ENCODE measurements at places on chromosomes 2 and 18. TPM values are rescaled to one million over a fixed set of nuclear protein-coding genes. Genes with fewer than 3 reads are reported as not detected.

DNA sequence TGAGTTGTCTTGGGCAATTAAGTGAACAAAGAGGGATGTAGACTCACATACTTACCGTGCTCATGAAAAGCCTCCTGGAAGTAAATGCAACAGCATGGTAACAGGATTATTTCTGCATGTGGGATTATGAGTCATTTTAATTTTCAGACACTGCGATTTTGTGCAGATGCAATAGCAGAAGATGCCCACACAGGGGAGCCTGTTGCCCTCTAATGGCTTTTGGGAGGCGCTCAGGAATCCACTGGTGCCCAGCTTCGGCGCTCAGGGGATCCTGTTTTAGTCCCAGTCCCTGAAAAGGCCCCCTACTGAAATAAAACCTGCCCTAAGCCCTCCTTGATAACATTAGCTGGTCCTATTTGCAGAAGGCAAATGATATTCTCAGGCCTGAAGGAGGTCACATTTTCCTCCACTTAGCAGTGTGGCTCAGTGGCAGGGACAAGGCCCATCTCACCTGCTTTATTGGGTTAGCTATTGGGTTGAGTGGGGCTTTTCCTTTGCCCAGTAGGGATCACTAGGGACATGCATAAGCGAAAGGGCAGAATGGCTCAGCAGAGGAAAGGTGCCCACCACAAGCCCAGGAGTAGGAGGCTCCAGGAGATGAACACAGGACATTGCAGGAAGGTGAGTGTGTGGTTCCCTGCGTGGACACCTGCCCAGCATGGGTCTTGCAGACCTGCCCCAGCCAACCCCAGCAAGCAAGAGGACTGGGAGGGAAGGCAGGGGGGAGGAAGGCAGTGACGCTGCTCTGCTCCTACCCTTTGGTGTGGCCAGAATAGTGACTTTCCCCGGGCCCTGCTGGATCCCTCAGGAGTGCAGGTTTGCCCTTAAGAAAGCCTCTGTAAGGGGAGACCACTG, 26.5 kb upstream of the KCNS3 start:
- DNase-seq: no peak

ERCC3 gene
- 40.4 TPM for total RNA-seq

CDKL4 gene
- total RNA-seq: not detected

DNA sequence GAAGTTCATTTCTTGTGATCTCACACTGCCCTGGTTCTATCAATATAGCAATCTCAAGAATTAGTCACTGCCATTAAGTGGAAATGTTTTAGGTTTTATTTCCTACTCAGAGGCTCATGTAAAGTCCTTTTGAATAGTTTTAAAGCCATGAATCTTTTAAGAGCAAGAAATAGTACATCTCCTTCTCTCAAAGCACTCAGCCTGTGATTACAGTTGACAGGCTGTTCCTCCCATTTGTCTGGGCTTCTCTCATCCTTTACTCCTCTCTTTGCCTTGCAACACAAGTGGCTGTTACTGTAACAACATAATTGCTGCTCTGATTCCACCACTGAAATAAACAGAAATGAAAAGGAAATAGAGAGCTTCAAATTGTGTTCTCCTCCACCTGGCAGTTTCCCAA, 18.4 kb downstream of the GRP start:
- no peak for DNase-seq

DNA sequence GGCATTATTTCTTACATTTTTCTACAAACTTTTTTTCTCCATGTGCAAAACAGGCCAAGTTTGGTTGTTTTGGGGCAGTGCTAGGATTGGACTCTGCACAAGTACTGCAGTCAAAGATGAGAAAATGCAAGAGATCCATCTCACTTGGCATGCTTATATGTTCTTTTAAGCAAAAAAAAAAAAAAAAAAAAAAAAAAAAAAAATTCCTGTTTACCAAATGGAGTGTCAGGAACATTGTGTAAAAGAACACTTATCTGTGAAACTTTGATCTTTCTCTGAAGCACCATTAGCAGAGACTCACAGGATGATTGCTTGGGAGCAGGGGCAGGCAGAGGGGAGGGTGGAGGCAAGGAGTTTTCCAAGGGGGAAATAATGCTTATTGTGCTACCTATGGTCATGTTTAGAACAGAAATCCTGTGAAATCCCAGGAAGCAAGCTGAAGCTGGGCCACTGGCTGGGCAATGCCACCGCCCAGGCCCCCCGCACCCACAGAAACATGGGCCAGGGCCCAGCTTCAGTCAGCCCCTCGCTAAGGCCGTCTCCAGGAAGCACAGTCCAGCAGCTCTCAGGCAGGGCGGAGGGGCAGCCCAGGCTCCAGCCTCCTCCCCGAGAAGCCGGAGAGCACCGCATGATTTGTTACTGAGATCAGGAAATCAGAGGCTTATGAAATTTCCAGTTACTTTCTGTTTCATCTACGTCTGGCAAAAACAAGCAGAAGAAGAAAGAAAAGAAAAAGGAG, 229.4 kb downstream of the ZNF516 start:
- no peak for DNase-seq

DNA sequence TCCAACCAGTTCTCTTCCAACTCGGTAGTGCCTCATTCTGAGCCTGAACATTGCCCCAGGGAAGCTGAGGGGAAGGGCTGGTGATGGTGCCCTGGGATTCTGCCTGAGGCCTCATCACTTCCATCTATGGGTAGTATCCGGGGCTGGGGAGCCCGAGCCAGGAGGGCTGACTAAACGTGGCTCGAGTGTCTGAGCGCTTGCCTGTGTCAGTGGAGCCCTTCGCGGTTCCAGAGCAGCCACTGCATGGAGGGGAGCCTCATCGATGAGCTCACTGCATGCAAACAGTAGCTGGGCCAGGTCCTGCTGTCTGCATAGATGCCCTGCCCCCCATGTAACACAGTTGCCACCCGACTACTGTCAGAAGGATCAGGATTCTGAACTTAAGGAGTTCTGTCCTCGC, 129.3 kb downstream of the GLI2 start:
- no peak for DNase-seq

- no peak for DNase-seq
Measured at GRCh38 chr2:167932123-167932693, 315.2 kb downstream of the STK39 start.
